ENCODE measurements at places on chromosomes 4 and X.

- DNase-seq, result no peak
Observed at GRCh38 chr4:128654465-128654864, 155.0 kb upstream of the JADE1 start.

GRCh38 chr4:113499696-113500095, 261.8 kb downstream of the CAMK2D start:
- no peak for DNase-seq

- no peak for DNase-seq
Observed at GRCh38 chr4:86544310-86544966, 49.7 kb upstream of the PTPN13 start.

DNA sequence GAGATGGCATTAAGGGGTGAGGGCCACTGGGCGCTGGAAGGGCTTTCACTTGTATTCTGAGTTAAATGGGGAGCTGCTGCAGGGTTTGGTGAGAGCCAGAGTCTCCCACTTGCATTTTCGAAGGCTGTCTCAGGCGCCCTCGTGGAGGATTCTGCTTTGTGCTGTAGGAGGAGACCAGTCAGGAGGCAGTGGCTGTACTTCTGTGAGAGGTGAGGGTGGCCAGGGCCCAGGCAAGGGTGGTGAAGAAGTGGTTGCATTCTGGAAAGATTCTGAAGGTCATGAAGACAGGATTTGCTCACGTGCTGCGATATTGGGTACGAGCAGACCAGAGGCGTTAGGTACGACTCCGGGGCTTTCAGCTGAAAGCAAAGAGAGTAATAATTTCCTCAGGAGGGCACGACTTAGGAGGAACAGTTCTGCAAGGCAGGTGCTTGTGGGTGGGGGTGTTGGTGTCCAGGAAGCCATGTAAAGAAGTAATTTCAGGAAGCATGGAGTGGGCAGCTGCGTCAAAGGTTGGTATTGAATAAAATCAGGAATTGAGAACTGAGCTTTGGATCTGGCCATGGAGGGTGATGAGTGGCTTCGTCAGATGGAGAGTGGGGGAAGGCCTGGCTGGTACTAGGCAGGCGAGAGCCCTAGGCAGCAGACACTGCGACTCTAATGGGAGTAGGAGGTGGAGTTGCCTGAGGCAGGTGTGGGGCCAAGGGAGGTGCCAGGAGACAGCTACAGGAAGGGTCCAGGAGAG, 18.2 kb downstream of the PIGG start:
- no peak for DNase-seq

DNA sequence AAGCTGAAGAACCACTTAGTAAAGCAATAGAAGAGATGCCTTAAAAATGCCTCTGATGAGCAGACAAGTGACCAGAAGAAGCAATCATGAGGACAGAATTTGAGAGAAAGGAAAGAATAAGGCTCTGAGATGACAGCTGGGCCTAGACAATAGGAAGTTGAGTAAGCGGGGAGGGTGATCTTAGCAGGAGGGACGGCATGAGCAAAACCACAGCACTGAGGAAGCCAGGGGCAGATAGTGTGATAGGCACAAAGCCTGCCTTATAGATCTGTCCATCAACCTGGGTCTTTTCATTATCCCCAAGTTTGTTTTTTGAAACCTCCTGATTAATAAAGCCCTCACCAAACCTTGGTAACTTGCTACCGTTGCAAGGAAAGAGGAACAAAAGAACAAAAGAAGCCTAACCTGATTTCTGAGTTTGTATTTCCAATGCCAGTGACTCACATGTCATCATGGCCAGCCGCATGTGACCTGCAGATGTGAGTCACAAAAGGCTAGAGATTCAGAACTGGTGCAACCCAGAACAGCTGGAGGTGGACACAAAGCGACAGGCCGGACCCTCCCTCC, 55.7 kb upstream of the PPARGC1A start:
- DNase-seq, result no peak

GRCh38 chr4:119525005-119525749, 103.4 kb downstream of the PDE5A start:
- no peak for DNase-seq

GRCh38 chr4:107575243-107575642, 144.8 kb downstream of the PAPSS1 start:
- no peak for DNase-seq

- no peak for DNase-seq
Observed at GRCh38 chr4:74400395-74400794, 35.5 kb downstream of the EREG start.

GRCh38 chr4:28469886-28470285, 1609.2 kb downstream of the STIM2 start:
- no peak for DNase-seq
